Activated gamma-delta T cell treated with anti-CD3 and anti-CD28 coated beads, Interleukin-2, amount 50 U/mL, for 16 hours (primary cell): ENCODE measurements at places on chromosomes 12 and 14.

- no peak for DNase-seq
Measured at GRCh38 chr12:106152334-106152733, 13.6 kb upstream of the NUAK1 start.

DNA sequence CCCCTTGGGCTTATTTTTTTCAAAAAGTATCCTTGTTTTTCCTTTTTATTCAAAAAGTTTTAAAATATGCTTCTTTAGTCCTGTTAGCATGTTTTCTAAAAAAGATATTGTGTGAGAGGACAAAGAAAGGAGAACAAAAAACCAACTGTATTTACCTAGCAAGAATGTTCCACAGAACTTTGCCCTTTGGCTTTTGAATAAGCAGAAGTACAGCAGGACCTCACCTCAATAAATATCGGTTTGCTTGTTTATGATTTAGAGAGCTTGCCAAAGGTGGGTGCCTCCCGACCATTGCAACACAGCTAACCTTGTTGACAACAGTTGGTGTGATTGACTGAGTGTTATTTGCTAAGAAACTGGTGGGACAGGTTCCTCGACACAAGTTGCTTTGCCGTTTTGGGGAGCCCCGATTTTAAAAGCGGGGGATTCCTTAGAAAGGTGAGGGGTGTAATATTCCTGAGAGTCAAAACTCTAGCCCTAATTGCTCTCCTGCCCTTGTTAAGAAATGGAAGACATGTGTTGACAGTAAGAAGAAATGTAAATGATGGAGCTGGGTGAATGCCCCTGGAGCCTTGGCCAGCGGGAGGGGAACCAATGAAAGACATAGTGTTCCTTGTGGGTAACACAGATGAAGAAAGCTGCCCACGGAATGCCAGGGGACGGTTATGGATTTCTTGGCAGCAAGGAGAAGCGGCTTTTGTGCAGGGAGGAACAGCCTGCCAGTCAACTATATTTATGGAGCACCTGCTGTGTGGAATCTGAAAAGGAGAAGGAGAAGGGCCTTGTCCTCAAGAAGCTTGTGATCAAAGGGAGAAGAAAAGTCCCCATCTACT, 13.7 kb downstream of the MYBPC1 start:
- DNase-seq: no peak

GRCh38 chr14:51733147-51733546, 81.4 kb downstream of the FRMD6 start:
- DNase-seq: no peak

DNA sequence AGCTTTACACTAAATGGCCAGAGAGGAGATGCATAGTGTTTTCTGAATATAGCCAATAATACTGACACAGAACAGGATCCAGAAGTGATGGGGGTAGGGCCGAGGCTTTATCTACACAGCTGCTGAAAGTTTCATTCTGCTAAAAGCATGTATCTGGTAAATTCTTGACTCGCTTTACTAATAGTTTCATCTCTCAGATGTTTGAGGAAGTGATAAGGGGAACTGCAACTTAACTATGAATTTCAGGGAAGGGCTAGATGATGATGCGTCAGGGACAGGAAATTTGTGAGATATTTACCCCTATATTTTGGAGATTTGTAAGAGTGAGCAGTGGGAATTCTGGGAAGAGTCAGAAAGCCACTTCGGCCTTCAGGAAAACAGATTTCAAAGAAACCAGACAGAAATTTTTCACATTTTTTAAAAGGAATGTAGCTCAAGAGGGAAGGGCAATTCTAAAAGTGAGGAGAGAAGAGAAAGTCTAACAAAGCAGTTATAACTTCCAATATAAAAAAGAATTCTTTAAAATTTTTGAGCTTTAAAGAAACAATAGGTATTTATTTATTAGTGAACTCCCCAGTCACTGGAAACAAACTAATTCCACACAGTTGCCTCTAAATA, 243.1 kb downstream of the BCAT1 start:
- DNase-seq: no peak

- DNase-seq: no peak
Measured at GRCh38 chr12:86158956-86159355, 97.2 kb downstream of the MGAT4C start.

DNA sequence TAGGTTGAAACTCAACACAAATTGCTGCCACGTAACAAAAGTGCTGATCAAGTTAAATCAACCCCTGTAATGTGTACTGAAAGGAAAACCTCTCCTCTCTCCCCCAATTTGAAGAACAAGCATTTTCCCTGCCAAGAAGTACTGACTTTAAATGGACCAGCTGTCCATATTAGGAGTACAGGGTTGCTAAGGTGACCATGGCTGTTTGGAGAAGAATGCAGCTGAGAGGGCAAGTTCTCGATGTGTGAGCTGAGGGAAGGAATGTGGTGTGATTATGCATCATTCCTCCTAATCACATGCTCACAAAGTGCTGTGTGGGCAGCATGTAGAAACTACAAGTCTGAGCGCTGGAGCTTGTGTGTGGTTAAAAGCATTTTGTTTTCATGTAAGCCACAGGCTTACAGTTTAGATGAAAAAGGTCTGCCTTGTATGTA, 50.9 kb upstream of the CCT2 start:
- no peak for DNase-seq

GRCh38 chr14:51950007-51950406, 39.3 kb upstream of the RTRAF start:
- no peak for DNase-seq

- DNase-seq: no peak
Measured at GRCh38 chr14:90491911-90492531, 95.2 kb downstream of the CALM1 start.

- no peak for DNase-seq
Measured at GRCh38 chr12:65470256-65470655, 191.8 kb downstream of the MSRB3 start.

- DNase-seq: no peak
Measured at GRCh38 chr12:67726868-67727267, 78.3 kb downstream of the DYRK2 start.
